ENCODE measurements at places on chromosomes 2 and 18.

GRCh38 chr2:11367170-11367730 lies 22.8 kb upstream of the ROCK2 start:
- DNase-seq = no peak

DNA sequence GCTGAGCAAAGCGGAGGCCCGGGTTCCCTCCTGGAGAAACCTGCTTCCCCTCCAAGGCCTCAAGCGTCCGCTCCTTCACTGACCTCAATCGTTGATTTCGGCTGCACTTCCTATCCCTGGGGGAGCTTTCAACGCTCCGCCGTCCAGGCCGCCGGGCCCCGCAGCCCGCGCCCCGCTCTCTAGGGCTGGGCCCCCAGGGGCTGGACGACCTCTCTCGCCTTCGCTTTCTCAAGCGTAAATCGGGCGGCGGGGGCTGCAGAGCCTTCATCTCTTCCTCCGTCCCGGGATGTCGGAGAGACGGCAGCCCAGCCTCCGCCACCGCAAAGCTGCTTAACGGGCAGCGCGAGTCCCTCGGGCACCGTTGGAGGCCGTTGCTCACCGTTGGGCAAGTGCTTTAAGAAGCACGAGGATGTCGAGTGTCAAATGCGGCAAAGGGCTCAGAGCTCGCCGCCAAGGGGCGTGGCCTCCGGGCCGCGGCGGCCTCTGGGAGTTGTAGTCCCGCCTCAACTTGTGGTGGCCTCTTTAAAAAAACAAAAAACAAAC lies 8.5 kb downstream of the HES6 start:
- DNase-seq = peak; percentile 87

- DNase-seq = no peak
These were observed 125.2 kb upstream of the COL3A1 start for GRCh38 chr2:188848887-188849435.

GRCh38 chr2:25035537-25036220 lies 6.2 kb upstream of the EFR3B start:
- DNase-seq = no peak

DNA sequence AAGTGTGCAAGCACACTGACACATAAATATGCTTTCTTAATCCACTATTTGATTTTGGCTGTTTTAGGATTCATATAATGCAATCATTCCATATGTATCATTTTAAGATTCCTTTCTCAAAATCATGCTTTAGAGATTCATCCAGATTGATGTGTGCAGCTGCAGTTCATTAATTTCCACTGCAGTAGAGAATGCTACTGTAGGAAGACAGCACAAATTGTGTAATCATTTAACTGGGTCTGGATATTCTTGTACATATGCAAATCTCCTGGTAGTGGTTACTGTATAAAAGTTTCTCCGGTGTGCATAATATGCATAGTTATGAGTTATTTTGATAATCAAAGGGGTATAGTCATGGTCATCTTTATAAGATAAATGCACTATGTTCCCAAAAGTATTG lies 502.5 kb upstream of the ACVR2A start:
- DNase-seq = no peak

GRCh38 chr2:239903210-239903609 lies 121.9 kb downstream of the NDUFA10 start:
- no peak for DNase-seq

- no peak for DNase-seq
These were observed 206.5 kb upstream of the AGAP1 start for GRCh38 chr2:235287375-235287733.

- DNase-seq = no peak
These were observed 98.5 kb downstream of the MCFD2 start for GRCh38 chr2:46816846-46817726.

DNA sequence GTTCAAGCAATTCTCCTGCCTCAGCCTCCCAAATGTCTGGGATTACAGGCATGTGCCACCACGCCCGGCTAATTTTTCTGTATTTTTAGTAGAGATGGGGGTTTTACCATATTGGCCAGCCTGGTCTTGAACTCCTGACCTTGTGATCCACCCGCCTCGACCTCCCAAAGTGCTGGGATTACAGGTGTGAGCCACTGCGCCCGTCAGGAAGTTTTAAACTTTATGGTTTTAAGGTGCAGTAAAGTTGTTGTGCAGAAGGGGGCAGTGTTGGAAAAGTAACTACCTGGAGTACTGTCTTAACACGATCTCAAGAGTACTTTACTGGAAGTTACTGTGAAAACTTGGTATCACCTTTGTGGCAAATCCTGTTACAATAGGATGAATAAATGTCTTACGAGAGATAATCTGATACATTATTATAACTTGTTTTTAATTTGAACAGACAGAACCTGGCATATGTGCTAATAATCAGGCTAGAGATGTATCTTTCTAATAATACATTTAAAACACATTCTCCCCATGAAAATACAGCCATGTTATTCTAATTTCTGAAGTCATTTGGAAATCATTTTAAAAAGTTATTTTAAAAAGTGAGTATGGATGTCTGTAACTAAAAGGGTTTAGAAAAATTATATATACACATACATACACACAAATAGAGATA lies 10.8 kb downstream of the SPDYA start:
- no peak for DNase-seq

DNA sequence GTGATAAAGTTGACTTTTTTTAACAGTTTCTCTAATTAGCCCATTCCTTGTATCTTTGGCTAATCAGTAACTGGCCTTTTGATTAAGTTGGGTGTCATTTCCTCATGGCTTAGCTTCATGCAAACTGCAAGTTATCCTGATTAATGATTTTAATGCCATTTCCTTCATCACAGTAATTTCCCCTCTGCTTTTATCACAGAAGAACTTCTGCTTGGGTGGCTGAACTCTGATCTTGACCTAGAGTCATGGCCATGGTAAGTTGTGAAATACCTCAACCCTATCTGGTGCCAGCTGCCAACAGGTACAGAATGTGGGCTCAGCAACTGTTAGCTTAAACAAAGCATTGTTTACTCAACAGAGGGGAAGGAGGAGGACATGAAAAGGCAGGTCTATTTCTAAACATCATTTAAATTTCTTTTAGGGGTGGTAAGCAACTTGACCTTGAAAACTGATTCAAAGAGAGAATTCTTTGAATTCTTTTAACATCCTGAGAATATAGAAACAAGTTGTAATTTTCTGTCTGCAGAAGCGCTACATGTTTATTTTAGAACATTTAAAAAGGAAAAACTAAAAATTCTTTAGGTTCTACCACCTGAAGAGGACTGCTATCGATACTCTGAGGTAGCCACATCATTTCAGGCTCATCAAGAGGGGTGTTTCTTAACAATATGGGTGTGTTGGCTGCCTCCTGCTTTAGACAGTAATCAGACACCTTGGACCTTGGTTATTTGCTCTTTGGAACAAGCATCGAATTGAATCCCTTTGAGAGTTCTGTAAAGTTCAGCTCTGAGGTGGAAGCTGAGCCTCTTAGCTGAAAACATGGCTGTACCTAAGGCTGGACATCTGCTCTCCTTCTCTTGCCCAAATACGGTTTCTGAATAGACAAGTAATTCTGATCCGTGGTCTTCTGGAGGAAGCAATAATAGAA lies 39.7 kb downstream of the ANXA4 start:
- DNase-seq = no peak

- peak; percentile 92 for DNase-seq
These were observed 27.5 kb downstream of the BOLA3 start for GRCh38 chr2:74119912-74120825.

DNA sequence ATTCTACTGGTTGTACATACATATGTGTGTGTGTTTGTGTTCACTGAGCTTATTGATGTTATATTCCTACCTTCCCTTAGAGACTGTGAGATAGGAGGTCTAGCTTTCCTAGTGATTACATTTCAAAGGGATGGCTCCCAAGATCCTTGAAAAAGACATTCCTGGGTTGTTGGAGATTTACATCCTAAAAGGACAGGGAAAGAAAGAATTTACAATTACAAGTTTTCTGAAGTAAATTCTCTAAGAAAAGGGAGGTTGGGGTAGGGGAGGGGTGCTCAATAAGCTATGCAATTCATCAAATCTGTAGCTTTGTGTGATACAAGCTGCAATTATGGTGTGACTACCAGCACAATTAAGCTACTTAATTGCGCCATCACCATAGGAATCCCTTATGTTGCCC lies 284.3 kb downstream of the NUP35 start:
- no peak for DNase-seq

- DNase-seq = no peak
These were observed 23.4 kb upstream of the TSPYL6 start for GRCh38 chr2:54279385-54279784.

DNA sequence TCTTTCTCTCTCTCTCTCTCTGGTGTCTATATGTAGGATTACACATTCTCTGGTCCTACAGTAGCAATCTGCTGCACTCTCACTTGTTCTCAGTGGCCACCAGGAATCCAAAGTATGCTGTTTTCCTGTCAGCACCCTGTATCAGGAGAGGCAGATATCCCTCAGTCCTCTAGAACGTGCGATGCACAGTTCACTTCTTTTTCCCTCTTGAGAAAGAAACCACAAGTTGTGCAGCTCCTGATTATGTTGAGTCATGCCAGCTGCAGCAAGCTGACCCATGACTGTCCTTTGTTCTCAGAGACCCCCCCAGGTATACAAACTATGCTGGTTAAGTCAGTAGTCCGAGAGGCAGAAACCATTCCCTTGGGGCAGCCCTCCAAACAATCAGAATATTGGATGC lies 54.6 kb downstream of the LANCL1 start:
- no peak for DNase-seq

DNA sequence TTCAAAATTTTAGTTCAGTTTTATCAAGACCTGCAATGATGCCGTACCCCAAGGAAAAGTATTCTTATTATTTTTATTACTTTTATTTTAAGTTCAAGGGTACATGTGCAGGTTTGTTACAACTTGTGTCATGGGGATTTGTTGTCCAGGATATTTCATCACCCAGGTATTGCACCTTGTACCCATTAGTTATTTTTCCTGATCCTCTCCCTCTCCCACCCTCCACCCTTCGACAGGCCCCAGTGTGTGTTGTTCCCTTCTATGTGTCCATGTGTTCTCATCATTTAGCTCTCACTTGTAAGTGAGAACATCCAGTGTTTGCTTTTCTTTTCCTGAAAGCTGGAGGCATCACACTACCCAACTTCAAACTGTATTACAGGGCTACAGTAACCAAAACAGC lies 122.0 kb downstream of the CCDC102B start:
- DNase-seq = no peak

- no peak for DNase-seq
These were observed 137.1 kb upstream of the PIEZO2 start for GRCh38 chr18:11286431-11286830.

- DNase-seq = no peak
These were observed 142.1 kb downstream of the SEPTIN10 start for GRCh38 chr2:109471658-109472057.

DNA sequence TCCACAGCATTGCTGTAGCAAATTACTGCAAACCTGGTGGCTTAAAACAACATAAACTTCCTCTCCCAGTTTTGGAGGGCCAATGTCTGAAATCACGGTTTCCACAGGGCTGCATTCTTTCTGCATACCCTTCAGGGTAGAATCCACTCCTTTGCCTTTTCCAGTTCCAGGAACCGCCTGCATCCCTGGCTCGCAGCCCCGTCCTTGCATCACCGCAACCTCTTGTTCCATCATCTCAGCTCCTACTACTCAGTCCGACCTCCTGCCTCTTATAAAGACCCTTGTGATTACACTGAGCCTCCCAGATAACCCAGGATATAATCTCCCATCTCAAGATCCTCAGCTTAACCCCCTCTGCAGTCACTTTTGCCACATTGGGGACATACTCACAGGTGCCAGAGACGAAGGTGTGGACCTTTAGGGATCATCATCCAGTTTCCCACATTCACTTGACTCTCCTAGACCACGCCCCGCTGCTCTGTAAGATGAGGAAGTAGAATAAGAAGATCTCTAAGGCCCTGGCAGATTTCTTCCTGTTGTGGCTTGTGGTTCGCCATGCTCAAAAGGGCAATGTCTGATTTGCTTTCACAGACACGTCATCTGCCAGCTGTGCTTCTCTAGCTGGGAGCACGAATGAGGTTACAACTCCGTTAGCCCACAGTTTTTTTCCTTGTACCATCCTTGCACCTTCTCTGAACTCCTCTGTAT lies 103.6 kb upstream of the AGAP1 start:
- DNase-seq = no peak

DNA sequence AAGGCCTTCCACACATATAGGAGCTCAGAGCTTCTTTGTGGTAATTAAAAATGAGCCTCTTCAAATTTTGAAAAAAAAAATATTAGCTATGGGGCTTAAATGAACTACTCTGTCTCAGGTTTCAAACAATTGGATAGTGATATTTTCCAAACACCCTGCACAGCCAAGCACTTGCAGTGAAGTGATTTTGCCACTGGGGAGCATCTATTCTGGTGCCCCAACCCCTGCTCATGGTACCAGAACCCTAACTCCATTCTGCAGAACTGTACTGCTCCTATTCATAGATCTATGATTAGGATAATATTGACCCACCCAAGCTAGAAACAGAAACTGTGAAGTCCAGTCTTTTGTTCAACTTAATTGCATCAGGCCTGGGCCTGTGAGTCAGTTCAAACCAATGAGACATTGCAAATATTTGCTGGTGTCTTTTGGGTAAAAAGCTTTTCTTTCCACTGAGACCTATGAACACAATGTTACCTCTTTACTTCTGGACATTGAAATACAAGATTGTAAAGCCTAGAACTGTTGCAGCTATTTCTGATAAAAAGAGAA lies 324.0 kb downstream of the GALNT13 start:
- DNase-seq = no peak
